Stimulated activated CD8-positive, alpha-beta memory T cell treated with anti-CD3 and anti-CD28 coated beads, Interleukin-15, amount 100 ng/mL, for 4 hours (primary cell): ENCODE measurements at places on chromosomes 12 and 14.

GRCh38 chr12:2583091-2583497 lies 211.7 kb upstream of the FKBP4 start:
- no peak for DNase-seq

- DNase-seq: no peak
Observed at GRCh38 chr12:52356762-52357580, 10.3 kb downstream of the KRT85 start.

- peak; percentile 43 for DNase-seq
Observed at GRCh38 chr12:124919521-124920352, 5.3 kb upstream of the UBC start.

DNA sequence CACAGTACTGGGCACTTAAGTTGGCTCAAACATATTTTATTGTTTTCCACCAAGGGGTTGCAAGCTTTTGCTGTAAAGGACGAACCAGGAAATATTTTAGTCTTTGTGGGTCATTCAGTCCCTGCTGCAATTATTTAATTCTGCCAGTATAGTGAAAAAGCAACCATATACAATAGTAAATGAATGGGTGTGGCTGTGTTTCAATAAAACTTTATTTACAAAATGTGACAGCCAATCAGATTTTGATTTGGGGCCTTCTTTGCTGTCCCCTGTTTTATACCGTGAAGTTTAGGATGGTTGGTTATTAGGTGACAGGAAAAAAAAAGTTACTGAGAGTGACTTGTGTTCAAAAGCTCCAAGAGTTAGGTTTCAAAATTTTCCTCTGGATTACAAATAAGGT lies 956.4 kb downstream of the AACS start:
- no peak for DNase-seq

GRCh38 chr12:42590330-42590934 lies 886 bp upstream of the PRICKLE1 start:
- no peak for DNase-seq

- DNase-seq: no peak
Observed at GRCh38 chr12:58412461-58413060, 471.2 kb downstream of the ATP23 start.

- no peak for DNase-seq
Observed at GRCh38 chr14:99185436-99186068, 86.4 kb downstream of the BCL11B start.

- no peak for DNase-seq
Observed at GRCh38 chr12:100229036-100229635, 28.5 kb downstream of the ACTR6 start.

DNA sequence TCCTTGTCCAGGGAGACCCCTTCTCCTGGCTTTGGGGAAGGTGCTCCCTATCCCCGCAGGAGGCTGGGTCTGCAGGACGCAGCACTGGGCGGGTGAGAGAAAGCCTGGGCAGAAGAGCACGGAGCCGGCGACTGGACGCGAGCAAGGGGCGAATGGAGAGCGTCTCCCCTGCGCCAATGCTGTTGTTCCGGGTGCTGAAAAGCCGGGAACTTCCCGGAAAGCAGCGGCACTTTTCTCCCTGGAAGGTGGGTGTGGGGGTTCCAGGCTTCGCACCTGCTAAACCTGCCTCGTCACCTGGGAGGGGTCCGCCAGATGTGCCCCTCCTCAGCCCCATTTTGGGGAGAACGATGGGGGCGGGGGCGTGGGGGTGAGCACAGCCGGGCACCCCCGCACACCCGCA lies 417.1 kb upstream of the TMTC1 start:
- DNase-seq: no peak

GRCh38 chr14:28653521-28653920 lies 113.1 kb upstream of the FOXG1 start:
- no peak for DNase-seq

GRCh38 chr12:105352052-105352451 lies 21.6 kb downstream of the C12orf75 start:
- DNase-seq: no peak

DNA sequence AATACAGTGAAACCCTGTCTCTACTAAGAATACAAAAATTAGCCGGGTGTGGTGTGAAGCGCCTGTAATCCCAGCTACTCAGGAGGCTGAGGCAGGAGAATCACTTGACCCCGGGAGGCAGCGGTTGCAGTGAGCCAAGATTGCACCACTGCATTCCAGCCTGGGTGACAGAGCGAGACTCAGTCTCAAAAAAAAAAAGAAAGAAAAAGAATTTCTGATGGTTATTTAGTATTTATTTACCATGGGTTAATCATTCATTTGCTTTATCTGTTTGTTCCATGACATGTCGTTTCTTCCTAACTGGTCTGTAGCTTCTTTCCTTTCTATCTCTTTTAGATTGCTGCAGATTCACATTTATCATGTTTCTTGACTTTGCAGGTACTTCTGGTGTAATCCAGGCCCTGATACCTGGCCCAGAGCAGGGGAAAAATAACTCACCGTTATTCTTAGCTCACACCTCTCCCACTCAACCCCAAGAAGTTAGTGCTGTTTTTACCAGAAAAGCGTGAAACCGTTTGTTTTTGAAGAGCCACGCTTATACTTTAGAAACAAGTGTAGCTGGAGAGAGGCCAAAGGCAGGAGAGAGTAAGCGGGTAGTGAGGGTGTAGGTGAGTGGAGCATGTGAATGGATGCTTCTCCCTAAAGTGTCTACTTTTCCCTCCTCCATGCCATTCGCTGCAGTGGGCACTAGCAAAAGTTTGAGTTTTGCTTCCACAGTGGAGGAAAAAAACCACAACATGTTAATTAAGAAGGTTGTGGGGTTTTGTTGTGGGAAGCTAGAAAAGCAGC lies 45.4 kb downstream of the SRGAP1 start:
- no peak for DNase-seq

GRCh38 chr14:83870546-83871270 lies 1659.2 kb upstream of the FLRT2 start:
- no peak for DNase-seq

- no peak for DNase-seq
Observed at GRCh38 chr14:79596551-79596950, 614.8 kb downstream of the DIO2 start.
